ENCODE measurements at places on chromosomes 13 and 19.

GRCh38 chr19:16051254-16052025, 24.9 kb upstream of the TPM4 start:
- DNase-seq = no peak

DNA sequence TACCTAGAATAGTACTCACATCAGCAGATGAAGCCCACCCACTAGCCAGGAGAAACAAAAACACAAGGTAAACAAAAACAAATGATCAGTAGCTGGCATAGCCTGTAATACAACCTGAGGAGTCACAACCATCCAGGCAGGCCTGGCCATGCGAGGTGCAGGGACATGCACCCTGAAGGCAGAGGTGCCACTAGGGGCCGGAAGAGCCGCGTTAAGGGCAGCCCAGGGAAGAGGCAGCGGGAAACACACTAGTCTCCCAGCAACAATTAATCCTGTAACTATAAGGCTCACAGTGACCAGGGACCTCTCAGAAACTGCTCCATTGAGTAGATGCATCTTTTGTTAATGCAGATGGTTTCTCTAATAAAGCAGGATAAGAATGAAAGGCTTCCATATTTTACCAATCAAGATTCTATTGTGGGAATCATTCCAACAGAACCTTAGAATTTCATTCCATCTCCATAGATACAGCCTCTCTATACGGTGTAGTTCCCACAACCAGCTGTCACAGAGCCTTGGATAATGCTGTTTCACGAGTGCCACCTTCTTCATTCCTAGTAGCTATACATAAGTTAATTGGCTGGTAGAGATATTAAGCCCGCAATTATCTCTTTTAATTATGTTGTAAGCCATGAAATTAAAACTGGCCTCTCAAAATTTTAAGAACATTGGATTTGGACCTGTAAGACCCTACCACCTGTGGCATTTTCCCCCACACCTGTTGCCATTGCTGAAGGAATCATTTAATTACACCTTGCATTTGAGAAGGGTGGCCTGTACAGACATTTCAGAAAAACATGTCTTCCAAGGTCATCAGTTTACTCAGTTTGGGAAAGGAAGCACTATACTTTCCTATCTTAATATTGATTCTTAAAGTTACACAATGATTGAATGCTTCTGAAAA, 28.7 kb downstream of the ANKRD10 start:
- no peak for DNase-seq

DNA sequence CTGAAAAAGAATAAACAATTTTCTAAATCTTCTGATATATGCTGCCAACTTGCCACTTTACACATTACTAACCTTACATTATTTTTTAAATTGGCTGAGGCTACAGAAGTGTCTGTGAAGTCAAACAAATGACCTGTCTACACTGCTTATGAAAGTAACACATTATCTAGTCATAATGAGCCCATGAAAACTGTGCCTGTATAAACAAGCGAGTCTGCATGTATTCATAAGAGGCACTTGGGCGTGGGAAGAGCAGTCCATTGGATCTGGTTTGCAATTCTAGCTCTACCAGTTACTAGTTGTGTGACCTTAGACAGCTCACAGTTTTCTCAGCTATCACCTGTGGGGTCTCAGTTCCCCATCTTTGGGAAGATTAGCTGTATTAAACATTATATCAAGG, 3.1 kb downstream of the VPS36 start:
- no peak for DNase-seq

DNA sequence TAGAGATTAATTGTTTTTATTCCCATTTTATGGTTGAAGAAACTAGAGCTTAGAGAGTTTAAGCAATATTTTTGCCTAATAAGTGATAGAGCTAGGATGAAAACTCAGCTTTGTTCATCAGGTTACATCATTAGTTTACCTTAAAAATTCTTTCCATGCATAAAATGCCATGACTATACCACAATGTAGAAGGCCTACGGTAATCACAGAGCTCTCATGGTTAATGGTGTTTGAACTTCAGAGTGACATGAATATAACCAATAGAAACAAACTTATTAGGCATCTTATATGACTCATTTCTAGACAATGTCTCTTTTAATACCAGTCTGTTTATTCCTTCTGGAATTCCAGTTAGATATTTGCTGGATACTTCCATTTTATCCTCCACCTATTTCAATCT, 78.5 kb downstream of the FGF9 start:
- DNase-seq = no peak

- DNase-seq = no peak
Observed at GRCh38 chr13:39415008-39415802, 187.8 kb downstream of the LHFPL6 start.

DNA sequence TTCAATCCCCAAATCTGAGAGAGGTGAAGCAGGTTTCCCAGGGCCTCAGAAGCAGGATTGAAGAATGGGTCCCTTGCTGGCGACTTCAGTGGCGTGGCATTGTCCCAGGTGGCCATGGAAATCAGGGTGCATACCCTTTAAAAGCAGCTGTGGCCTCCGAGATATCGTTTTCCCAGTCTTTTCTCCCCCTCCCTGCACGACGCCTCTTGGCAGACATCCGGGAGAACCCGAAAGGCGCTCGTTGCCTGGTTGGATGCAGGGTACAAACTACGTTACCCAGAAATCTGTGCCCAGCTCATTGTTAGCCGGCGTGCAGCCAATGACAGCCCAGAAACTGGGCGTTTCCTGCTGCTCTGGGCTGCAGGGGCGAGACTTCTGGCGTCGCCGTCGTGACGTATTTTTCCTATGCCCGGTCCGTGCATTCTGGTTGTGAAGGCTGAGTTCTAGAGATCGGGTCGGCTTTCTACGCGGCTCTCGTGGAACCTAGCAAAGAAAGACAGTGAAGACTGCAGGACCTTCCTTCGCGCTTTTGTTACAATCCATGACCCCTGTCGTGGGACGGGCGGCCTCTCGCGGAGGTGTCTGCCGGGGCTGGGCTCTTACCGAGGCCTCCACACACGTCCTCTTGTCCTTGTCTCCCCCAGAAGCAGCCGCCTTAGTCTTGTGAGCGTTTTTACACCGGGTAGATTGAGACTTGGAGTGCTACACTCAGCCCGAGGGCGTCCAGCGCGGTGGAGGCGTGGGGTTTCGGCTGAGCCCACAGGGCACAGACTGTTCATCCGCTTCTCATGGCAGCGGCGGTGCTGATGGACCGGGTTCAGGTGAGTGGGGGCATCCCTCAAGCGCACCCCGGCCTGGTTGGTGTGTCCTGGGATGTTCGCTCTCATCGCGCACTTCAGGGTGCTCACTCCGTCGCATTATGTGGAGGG, at the start of gene ZNF304:
TSS of gene ZNF304 (plus strand) at position 395 of the 929 bp plus-strand sequence. CDS start at position 789, 394 bp downstream.
- DNase-seq = peak; percentile 89

- DNase-seq = no peak
Observed at GRCh38 chr19:5593343-5594255, 25.8 kb upstream of the TINCR start.

GRCh38 chr13:91184244-91184926, 163.1 kb upstream of the MIR17HG start:
- DNase-seq = no peak

DNA sequence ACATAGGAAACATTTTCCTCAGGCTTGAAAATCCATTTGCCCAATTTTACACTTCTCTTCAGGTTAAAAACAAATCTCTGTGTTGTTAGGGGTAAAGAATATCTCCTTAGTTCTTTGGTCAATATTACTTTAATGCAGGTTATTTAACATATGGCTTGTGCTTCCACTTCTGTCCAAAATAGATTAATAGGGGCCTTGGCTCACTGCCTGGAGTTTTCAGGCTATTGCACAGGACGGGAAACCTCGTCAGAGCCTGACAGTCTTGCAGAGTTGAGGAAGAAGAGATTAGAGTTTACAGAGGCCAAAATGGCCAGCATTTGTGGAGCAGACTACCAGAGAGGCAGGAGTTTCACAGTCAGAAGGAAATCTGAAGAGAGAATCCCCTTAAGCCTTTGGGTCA, 863.9 kb upstream of the GPC6 start:
- no peak for DNase-seq

DNA sequence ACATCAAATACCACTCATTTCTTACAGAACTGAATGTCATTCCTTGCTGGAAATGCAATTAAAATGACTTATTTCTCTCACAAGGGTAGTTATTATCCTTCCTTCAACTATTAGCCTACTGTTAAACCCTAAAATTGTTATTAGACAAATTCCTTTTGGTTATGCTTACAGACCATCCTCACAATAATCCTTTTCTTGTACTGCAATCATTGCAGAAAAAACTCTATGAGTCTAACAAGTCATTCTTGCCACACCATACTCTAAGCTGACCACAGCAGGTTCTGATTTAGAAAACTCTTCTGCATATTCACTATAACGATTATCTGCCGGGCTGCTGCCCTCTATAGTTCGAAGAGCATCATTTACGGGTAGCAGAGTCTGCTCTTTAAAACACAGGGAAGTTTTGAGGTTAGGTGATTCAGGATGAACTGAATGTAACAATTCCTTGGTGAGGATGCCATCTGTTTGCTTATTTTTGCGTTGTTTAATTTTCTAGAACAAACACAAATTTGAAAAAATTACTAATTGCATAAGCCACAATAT, 38.2 kb downstream of the MTMR6 start:
- DNase-seq = no peak

DNA sequence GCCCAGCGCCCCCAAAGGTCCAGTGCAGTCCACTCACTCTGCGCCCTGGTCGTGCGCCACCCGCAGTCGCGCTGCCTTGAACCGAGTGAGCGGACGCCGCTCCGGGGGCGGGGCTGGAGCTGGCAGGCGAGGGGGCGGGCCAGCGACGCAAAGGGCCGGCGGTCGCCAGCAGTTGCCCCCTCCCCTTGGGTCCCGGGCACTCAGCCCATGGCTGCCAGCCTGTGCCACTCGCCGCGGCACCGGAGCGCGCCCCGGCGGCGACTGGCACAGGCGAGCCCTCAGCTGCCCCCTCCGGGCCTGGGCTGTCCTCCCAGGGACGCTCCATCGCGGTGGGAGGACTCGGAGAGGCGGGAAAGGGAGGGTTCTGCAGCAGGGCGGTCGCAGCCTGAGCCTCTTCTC, at the start of gene S1PR5:
TSS of gene S1PR5 (minus strand) at position 87 of the 399 bp plus-strand sequence. CDS start 2,436 bp downstream, outside the sequence.
- DNase-seq = no peak

DNA sequence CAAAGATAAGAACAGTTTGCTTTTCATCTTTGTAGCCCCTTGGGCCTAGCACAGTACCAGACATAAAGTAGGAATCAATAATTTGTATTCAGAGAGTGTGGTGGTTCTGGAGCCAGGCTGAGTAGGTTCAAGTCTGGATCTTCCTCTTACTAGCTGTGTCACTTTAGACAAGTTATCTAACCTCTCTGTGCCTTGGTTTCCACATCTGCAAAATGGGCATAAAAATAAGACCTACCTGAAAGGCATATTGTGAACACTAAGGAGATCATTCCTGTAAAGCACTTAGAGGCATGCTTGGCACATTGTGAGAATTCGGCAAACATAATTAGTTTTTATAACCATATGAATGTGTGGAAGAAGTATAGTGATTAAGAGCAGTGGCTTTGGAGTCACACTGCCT, 95.8 kb downstream of the MBNL2 start:
- no peak for DNase-seq

DNA sequence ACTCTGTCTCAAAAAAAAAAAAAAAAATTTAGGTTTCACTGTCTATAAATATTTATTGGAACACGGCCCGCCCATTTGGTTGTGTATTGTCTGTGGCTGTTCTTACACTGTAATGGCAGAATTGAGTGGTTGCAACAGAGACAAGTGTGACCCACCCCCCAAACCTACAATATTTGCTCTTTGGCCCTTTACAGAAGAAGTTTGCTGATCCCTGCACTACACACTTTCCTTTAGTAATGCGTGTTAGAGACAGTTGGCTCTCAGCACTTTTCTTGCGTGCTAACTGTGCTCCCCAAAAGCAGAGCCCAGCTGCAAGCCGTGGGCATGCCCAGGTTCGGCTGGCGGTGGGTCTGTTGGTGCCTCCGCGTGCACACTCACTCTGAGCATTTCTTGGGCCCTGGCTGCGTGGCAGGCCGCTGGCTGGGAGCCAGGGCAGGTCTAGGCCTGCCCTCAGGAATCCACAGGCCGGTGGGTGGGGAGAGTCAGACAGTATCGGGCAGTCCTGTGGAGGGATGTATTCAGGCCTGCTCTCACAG, 72.6 kb downstream of the SIPA1L3 start:
- peak; percentile 95 for DNase-seq
